Retinal pigment epithelial cell (primary cell): ENCODE measurements at places on chromosomes 6 and 20.

- DNase-seq: no peak
Measured at GRCh38 chr6:162343936-162344645, 383.5 kb downstream of the PRKN start.

GRCh38 chr6:108661430-108661829, 100.7 kb downstream of the FOXO3 start:
- DNase-seq: no peak

- DNase-seq: no peak
Measured at GRCh38 chr6:142373268-142374090, 71.7 kb downstream of the ADGRG6 start.

DNA sequence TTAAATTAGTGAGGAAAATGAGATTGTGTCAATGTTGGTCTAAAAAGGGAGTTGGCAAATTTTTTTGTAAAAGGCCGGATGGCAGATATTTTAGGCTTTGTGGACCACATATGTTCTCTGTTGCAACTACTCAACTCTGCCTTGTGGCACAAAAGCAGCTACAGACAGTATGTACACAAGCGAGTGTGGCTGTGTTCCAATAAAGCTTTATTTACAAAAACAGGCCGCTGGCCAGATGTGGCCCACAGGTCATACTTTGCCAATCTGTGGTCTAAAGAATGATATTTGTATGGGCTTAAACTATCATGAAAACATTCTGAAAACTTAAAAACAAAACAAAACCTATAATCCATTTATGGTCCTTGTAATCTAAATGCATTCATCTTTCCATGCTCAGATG, 228.3 kb downstream of the CLIC5 start:
- DNase-seq: no peak

DNA sequence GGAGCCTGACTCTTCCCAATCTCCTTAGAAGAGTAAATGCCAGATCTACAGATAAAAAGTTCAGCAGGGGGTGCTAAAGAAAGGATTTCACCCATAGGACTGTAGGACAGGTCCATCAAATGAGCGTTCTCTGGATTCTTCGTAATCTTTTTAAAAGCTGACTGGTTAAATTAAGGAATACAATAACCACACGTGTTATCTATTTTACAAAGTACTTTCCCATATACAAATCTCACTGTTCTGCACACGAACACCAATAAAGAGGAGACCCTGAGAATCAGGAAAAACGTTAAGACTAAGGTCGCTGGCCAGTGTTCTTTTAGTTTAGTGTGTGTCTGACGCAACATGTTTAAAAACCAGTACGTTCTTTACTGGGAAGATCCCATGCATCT, 542 bp downstream of the TUBE1 start:
- no peak for DNase-seq

GRCh38 chr6:38234141-38234540, 405.6 kb downstream of the BTBD9 start:
- no peak for DNase-seq

DNA sequence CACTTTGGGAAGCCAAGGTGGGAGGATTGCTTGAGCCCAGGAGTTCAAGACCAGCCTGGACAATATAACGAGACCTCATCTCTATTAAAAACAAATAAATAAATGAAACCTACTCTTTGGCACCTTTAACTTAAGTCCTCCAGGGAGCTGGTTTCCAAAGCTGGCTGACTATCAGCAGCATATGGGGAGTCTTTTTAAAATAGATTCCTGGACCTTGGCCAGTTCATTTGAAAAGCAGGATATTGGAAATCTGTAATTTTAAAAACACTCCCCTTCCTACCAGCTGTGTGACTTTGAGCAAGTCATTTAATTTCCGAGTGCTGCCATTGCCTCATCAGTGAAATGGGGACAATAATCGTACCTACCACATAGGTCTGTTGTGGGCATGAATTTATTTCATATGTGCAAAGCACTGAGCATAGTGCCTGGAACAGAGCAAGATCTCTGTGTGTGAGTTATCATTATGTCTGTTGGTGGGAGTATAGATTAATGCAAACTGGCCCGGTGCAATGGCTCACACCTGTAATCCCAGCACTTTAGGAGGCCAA, 40.9 kb upstream of the PTPN1 start:
- DNase-seq: no peak

GRCh38 chr6:53320964-53321363, 27.8 kb downstream of the ELOVL5 start:
- DNase-seq: no peak
